RPMI8226 (cell line): ENCODE measurements at places on chromosomes 6 and 20.
A peak's percentile ranks its signal among the peaks of the same experiment; 100 is the strongest.

DNA sequence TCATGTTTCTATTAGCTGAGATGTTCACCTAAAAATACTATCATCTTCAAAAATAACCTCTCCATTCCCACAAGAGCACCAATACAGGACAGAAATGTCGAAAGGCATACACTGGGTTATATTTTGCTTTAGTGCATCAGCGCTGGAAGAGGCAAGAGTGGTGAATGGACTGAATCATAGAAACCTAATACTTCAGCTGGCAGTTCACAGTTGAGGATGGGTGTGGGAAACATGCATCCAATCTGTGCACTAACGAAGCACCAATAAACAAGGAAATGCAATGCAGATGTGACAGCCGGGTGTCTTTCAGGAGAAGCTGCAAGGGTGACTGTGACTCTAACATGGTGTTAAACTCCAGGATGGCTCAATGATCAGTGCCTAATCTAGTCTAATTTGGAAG lies 365.8 kb downstream of the ESR1 start:
- DNase-seq: no peak

DNA sequence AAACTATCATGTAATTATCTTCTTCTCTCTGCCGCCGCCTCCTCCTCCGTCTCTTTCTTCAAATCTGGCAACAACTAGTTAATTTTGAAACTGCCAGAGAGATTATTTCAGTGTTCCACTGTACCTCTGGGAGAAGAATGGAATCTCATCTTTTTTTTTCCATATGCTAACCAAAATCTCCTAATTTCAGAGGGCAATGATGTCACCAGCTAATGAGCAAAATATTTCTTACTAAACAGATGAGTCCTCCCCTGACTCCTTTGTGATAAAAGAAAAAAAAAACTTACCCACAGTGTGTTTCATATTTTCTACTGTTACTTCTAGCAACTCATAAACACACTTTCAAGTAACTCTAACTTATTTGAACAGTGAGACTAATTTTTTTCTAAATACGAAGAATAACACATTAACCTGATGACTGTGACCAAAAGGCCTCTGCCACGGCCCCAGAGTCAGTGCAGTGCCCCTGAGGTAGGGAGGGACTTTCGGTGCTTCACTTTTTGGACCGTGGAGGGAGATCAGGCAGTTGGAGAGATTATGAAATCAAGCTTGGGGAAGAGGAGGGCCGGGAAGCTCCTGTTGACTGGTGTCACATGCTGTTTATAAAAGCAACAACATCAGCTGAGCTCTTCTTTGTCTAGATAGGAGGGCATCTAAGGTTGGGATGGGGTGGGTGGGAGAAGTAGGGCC lies 159.6 kb downstream of the SASH1 start:
- no peak for DNase-seq

DNA sequence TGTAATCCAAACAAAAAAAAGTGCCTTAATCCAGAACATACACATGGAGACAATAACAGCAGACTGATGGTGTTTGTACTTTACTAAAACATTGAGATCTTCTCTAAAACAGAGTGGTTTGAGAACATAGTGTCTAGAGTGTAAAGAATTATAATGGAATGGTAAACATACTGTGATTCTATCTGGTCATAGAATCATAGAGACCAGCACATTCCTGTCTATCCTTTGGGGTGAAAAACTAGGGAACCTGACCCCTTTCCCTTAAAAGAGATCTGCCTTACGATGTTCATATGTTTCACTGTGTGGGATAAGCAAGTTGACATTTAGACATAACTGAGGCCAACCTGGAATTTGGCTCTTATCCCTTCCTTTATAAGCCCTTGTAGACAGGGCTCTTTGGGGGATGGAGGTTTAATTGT lies 55.7 kb downstream of the TRMT11 start:
- DNase-seq: no peak

- DNase-seq: no peak
Observed at GRCh38 chr6:162560891-162561290, 166.7 kb downstream of the PRKN start.

DNA sequence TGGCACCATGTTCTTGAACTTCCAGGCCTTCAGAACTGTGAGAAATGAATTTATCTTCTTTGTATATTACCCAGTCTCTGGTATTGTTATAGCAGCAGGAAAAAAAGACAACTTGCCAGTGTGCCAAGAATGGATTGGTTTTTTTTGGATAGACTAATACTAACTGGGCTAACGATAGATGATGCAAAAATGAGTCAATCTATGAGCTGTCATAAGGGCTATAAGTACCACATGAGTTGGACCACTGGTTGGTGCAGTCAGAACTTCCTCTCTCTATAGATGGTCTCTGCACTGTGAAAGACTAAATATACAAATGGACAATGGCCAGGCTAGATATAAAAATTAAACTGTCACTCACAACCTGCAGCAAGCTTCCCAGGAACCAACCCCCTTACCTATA lies 87.6 kb upstream of the COL21A1 start:
- no peak for DNase-seq

DNA sequence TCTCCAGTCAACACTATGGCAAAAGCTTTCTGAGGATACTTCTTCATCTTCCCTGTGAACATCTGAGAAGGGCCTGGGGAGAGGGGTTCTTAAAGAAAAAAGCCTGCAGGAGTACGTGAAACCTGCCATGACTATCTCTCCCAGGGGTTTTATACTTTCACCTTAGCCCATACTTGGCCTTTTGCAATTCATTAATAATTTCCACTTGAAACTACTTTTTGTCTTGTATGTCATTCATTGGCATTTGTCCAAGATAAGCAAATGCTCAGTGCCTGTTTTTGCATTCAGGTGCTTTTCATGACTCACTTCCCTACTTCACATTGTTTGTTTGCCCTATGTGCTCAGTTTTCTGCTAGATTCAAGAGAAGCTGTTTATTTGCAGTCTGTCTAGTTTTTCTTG lies 580.3 kb upstream of the GJE1 start:
- DNase-seq: peak; percentile 68

DNA sequence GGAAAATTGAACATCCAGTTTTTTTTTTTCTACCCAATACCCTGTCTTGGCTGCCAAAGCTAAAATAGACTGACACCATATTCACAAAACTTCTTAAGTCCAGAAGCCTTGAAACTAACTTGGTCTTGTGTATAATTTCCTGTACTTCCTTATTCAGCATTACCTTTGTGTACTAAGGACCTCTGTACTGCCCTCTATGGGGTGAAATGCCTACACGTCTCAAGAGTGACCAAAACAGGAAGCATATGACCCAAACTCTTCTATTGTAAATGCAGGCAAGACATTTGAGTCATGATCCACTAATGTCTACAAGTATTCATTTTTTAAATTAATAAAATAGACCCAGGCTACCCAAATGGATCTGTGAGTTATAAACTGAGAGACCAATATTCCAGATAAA lies 50.4 kb downstream of the HMGCLL1 start:
- peak; percentile 60 for DNase-seq

DNA sequence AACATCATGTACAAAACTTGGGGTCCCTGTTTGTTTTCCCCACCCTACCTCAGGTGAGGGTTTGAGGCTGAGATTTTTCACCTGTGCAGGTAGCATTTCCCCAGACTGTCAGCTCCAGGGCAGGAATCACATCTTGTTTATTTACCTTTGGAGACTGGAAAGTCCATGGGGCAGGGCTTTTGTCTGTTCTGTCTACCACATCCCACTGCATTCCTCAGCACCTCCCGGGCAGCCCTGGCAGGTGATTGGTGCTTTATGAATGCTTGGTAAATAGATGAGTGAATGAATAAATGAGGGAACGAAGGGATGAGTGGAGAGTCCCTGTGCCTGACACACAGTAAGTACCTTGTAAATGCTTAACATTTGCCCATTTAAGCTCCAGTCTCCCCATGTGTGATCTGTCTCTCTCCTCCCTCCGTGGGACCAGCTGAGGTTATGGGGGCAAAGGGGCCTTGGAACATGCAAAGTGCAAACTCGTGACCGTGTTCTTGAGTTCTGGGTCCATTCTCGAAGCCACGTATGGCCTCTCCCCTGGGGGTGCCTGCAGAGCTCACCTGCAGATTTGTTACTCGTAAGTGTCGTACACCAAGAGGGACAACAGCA lies 69.7 kb upstream of the PMEPA1 start:
- no peak for DNase-seq

- no peak for DNase-seq
Observed at GRCh38 chr20:4836473-4836872, 114.8 kb downstream of the PRND start.

DNA sequence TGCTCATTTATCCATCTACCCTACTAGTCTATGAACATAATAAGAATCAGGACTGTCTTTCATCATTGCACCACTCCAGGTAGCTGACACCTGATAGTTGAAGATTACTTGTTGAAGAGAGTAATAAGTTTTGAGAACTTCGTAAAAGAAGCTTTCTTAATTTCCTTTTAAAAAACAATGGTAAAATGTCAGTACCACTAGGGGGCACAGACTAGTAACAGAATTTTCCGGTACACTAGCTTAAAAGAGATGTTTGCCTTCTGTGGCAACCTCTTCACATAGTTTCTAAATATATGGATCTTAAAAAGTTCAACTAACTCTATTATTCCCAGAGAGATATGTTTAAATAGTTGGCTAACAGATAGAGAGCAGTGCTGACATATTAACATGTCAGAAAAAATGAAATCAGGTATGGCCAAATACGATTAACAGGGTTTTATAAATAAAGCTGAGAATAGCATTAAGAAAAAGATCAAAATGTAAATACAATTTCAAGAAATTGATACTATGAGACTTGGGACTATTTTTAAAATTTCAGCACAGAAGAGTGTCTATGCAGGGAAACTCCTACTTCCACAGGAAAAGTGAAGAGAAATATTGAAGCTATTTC lies 5.4 kb upstream of the KCNQ5 start:
- peak; percentile 68 for DNase-seq

GRCh38 chr6:25431975-25432307 lies 152.8 kb downstream of the CARMIL1 start:
- DNase-seq: no peak

GRCh38 chr6:50543666-50544065 lies 169.7 kb upstream of the TFAP2D start:
- DNase-seq: no peak

- DNase-seq: no peak
Observed at GRCh38 chr6:154012852-154013251, 26.2 kb upstream of the OPRM1 start.

DNA sequence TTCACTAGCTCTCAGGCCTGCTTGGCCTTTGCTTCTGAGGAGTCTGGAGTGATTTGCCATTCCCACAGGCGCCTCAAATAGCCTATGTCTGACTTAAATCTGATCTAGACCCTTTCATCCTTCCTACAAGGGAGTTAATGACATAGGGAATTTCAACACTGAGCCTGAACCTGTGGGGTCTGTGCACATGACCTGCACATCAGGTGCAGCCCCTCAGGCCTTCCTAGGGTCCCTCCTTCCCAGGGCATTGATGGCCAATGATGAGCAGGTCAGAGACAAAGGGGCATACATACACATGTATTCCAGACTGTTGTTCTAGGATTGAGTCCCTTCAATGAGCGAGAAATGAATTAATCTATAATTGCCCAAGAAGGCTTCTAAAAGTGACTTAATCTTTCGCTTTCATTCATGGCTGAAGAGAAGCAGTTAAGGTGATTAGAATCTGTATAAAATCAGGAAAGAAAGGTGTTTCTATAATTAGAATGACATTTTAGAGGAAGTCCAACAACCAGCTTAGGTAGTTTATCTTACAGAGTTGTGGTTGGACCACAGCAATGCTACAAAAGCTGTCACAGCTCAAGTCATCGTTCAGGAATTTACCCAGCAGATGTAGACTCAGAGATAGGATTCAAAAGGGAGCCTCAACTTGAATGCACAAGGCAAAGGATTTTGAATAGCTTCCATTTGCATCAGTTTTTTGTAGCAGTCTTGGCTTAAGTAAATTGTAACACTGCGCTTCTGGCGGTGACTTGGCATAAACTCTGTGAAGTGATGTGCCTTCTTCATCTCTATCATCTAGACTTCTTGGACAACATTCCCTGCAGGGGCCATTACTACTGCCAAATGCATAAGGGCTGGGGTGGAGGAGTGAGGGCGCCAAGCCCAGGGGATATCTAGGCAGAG lies 27.0 kb upstream of the TBC1D7 start:
- peak; percentile 80 for DNase-seq

DNA sequence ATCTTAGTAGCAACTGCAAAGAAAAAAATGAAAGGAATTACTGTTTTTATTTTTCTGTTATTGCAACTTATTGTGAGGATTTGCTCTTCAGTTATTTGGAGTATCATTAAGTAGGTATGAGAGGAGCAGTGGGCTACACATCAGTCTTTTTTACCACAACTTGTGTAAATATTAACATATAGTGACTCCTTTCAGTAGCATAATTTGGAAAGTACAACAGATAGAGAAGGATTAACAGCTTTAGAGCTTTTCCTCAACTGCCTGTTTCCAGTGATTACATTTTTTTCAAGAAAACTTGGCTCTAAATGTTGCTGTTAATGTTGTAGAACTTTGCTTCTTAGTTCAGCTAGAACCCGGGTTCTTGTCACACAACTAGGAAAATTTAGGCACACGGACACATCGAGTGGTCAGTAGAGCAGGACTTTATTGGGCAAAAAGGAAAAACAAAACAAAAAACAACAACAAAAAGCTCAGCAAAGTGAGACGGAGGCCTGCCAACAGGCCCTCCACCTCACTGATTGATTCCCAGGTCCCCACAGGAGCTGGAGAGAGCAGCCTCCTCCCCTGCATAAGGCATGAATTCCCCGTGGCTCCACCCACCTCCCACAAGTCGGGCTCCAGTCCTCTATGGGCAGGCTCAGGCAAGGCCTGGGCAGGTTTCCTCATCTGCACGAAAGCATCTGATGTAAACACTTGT lies 75.1 kb downstream of the ADGRG6 start:
- DNase-seq: no peak

DNA sequence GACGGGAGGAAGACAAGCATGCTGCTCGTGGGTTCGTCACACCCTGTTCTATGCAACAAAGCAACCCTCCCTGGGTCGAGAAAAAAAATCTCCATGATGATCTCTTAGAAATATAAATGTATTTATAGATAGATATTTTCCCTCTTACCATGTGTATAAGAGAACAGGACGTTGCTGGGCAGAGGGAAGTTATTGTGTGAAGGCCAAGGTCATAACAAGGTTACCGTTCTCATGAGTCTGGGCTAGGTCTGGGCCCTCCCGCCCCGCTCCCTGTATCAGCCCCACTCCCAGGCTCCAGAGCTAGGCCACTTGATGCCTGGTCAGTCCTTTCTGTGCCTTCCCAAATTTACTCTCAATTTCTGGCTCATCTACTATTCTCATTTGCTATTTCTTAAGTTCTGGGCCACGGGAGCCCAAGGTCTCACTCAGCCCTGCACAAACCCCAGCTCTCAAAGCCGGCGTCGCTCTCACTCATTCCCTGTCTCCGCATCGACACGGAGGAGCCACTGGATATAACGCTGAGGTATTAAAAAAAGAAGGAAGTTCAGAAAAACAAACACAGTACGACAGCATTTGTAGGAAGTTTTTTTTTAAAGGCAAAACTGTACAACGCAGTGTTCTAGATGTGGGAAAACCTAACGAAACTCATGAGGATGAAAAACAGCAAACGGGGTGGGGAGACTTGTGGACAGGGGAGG lies 96.8 kb downstream of the PSMG4 start:
- DNase-seq: peak; percentile 84

- no peak for DNase-seq
Observed at GRCh38 chr20:17936286-17936760, 32.3 kb downstream of the SNX5 start.
